A549 treated with CpdA at 1 μM for 4 hours (cell line): ENCODE measurements at places on chromosomes 6 and 20. TPM values are rescaled to one million over a fixed set of nuclear protein-coding genes. Genes with fewer than 3 reads are reported as not detected.

The MTHFD1L gene
- 33.8 to 45.0 TPM (median 41.8 TPM) in 5 replicates for total RNA-seq

The SIRPA gene
- 27.1 to 33.9 TPM (median 30.8 TPM) in 5 replicates for total RNA-seq

The RAET1L gene
- 0.18 to 0.49 TPM (median 0.27 TPM) in 5 replicates for total RNA-seq

The PLG gene
- not detected in 5 replicates for total RNA-seq

The GDAP1L1 gene
- total RNA-seq: 0.16 TPM in 1 of 5 replicates, not detected in the others

The CLPSL2 gene
- 1.0 to 1.4 TPM in 2 of 5 replicates, not detected in the others for total RNA-seq

The MMUT gene
- total RNA-seq: 4.9 to 7.4 TPM (median 5.8 TPM) in 5 replicates

The NHLRC1 gene
- 1.5 to 2.2 TPM (median 1.8 TPM) in 5 replicates for total RNA-seq

The STK38 gene
- 19.3 to 21.4 TPM (median 20.1 TPM) in 5 replicates for total RNA-seq

The CCN6 gene
- total RNA-seq: not detected in 5 replicates

The PEDS1 gene
- 36.8 to 54.9 TPM (median 50.2 TPM) in 5 replicates for total RNA-seq

The PI16 gene
- not detected in 5 replicates for total RNA-seq

The CTCFL gene
- total RNA-seq: 0.12 TPM in 1 of 5 replicates, not detected in the others

The TSPO2 gene
- total RNA-seq: 0.10 TPM in 1 of 5 replicates, not detected in the others

The SLC2A4RG gene
- 59.2 to 100 TPM (median 91.0 TPM) in 5 replicates for total RNA-seq

The CST4 gene
- total RNA-seq: not detected in 5 replicates

The SMPD2 gene
- 10.5 to 16.0 TPM (median 15.1 TPM) in 5 replicates for total RNA-seq

The HDGFL1 gene
- total RNA-seq: not detected in 5 replicates

The CNBD2 gene
- total RNA-seq: 4.3 to 6.4 TPM (median 5.5 TPM) in 5 replicates

The SOX18 gene
- 0.58 to 2.3 TPM (median 2.2 TPM) in 5 replicates for total RNA-seq
